ENCODE measurements at places on chromosomes 1 and 21.
A peak's percentile ranks its signal among the peaks of the same experiment; 100 is the strongest.

GRCh38 chr1:225977937-225978748 lies 21.0 kb downstream of the SDE2 start:
- peak; percentile 19 for DNase-seq

DNA sequence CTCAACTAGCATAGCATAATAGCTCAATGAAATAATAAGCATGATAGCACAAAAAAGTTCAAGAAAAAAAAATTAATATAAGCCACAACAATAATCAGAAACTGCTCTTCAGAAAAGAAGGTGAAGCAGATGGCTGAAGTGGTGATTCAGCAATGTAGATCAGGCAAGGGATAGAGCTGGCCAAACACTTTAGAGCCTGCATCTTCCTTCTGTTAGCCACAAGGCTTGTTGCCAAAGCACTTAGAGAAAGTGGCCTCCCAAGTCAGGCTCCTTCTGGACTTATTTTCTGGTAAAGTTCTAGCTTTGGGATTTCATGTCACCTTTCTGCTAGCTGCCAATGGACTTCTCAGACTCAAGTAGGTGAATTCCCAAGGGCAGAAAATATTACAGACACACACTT lies 60.3 kb upstream of the C1orf87 start:
- DNase-seq: no peak

DNA sequence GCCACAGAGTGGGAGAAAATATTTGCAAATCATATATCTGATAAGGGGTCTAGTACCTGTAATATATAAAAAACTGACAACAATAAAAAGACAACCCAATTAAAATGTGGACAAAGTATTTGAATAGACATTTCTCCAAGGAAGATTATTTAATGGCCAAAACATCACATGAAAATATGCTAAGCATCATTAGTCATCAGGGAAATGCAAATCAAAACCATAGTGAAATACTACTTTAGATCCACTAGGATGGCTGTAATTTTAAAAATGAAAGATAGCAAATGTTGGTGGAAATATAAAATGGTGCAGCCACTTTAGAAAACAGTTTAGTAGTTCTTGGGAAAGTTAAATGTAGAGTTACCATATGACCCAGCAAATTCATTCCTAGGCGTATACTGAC lies 118.7 kb upstream of the KIF26B start:
- no peak for DNase-seq

- DNase-seq: peak; percentile 90
Measured at GRCh38 chr1:209645574-209646452, 6.4 kb downstream of the LAMB3 start.

GRCh38 chr1:2180297-2181245 lies 14.0 kb downstream of the FAAP20 start:
- DNase-seq: no peak

DNA sequence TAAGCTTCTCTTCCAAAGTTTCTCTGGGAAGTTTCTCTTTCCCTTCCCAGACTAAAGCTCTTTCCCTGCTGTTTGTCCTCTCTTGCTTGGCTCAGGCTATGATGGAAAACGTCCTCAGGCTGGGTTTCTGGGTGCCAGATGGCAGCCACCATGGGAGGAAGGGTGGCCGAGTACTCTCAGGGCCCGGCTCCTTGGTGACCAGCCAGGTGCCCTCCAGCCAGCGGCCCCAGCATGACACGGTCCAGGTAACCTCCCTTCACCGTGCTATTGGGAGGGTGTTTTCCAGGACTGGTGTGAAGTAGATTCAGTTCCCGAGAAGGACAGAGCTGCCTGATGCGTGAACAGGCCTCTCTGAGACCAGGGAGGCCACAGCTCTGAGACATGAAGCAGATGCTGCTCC lies 60.3 kb downstream of the KIF26B start:
- DNase-seq: no peak

DNA sequence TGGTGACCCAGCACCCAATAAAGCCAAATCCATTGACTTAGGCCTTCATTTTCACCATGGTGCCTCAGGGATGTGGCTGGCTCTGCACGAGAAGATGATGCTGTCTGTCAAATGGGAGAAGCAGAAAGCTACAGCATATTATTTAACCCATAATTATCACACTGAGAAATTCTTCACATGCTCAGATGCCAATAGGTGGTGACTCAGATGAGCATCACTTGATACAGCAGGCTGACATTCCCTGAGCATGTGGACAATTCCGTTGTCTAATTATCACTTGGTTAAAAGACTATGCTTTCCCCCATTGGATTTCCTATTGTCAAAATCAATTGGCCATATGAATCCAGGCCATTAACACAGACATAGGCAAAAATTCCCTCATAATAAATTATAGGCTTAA lies 44.0 kb upstream of the HSD3B1 start:
- no peak for DNase-seq

GRCh38 chr1:110068646-110069403 lies 1.6 kb downstream of the ALX3 start:
- peak; percentile 41 for DNase-seq

- no peak for DNase-seq
Measured at GRCh38 chr21:37767984-37768383, 148.3 kb downstream of the KCNJ6 start.

DNA sequence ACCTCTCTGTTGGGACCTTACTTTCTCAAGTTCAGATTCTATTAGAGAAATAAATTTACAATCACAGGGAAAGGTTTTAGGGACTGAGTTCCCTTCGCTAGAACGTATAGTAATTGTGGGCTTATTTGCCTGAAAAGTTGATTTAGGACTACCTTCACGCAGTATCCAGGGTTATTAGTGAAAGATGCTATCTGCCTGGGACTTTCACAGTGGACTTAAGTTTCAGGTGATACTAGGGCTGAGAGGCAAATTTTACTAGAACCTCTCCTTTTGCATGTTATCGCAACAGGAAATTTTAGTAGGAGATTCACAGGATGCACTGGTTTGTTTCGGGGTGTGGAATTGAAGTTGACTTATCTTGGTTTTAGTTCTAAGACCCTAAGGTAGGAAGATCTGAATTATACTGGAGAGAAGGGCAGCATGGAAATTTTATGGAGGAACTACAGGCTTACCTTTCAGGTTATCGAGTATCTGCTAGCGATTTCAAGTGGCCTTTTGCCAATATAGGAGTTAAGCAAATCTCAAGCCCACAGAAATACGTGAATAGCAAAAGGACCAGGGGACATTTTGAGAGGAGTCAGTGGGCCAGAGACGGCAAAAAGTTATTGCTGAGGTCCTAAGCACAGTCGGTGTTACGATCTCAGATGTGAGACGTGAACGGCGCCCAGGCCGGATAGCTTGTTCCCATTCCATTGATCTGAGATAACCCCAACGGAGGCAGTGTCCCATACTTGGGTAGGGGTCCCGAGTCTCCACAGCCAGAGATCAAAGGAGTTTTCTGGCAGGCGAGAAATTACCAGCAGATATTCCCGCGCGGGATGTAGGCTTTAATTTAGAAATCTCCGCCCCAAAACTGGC lies 723 bp upstream of the GNAI3 start:
- DNase-seq: peak; percentile 63

- no peak for DNase-seq
Measured at GRCh38 chr1:208008534-208008933, 97.6 kb upstream of the CD34 start.
